ENCODE measurements at places on chromosomes 3 and 15. TPM values are rescaled to one million over a fixed set of nuclear protein-coding genes. Genes with fewer than 3 reads are reported as not detected.

The MCF2L2 gene
- 32.8 TPM for total RNA-seq

The ZNF80 gene
- total RNA-seq: 0.17 TPM

The COL7A1 gene
- total RNA-seq: 26.6 TPM

The SLC9C1 gene
- total RNA-seq: not detected

The C3orf33 gene
- 1.6 TPM for total RNA-seq

The UROC1 gene
- 0.16 TPM for total RNA-seq

The GPR149 gene
- total RNA-seq: not detected

The CPNE9 gene
- not detected for total RNA-seq

The AGBL1 gene
- total RNA-seq: not detected

The CFAP100 gene
- total RNA-seq: not detected

The SHC4 gene
- total RNA-seq: not detected

The INSYN1 gene
- total RNA-seq: 0.74 TPM

The VIPR1 gene
- 6.8 TPM for total RNA-seq

The SPSB4 gene
- 10.7 TPM for total RNA-seq

The TMEM207 gene
- total RNA-seq: not detected

The ERC2 gene
- 0.50 TPM for total RNA-seq

The BAHD1 gene
- total RNA-seq: 18.7 TPM

The PPP1R14D gene
- not detected for total RNA-seq

The TEX55 gene
- total RNA-seq: not detected

The MUC20 gene
- total RNA-seq: 2.2 TPM

The ISLR gene
- 34.2 TPM for total RNA-seq

The RPP25 gene
- 16.2 TPM for total RNA-seq

The COPG1 gene
- total RNA-seq: 118 TPM

The MYO5C gene
- total RNA-seq: 6.2 TPM

The IL16 gene
- total RNA-seq: 126 TPM

The GCSAM gene
- 18.9 TPM for total RNA-seq

The DZIP1L gene
- 27.9 TPM for total RNA-seq

The C3orf20 gene
- 0.77 TPM for total RNA-seq

The HYAL1 gene
- total RNA-seq: 122 TPM

The CCDC54 gene
- total RNA-seq: not detected

The CYP1A2 gene
- total RNA-seq: not detected

The CPNE4 gene
- total RNA-seq: 1.8 TPM

The GPR171 gene
- total RNA-seq: 40.4 TPM

The TLR9 gene
- 3.7 TPM for total RNA-seq

The CPEB1 gene
- total RNA-seq: 0.74 TPM

Data from spleen (tissue), 13 donors.